Stimulated activated CD4-positive, alpha-beta T cell treated with anti-CD3 and anti-CD28 coated beads, TNF-alpha, amount 100 ng/mL, for 1 hour (primary cell): ENCODE measurements at places on chromosomes 4 and X.

DNA sequence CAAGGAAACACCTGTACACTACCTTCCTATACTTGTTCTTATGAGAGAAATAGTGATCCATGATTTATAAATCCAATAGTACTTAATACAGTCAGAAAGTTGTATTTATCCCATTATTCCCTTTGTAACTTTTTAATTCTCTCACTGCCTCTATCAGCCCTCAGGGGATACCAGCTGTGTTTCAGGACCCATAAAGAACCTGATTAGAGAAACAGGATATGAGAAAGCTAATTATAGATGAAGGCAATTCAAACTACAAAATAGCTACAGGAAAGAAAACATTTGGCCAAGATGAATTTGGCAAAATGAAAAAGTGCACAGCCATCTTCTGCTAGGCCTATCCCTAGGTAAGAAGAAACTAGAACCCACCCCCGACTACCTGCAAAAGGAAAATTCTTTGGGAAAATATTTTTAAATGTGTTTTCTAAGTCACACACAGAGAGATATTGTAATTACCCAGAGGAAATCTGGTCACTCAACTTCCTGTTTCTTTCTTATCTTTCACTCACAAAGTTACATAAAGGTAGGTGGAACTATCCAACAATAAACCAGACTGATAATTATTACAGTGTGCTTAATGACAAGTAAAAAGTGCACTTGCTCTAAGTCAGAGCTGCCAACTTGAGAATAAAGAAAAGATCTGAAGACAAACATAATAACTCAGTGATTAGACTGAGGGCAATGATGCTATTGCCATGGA, 836.5 kb upstream of the HTR2C start:
- no peak for DNase-seq

GRCh38 chrX:40171513-40172400, 74.0 kb upstream of the BCOR start:
- no peak for DNase-seq

DNA sequence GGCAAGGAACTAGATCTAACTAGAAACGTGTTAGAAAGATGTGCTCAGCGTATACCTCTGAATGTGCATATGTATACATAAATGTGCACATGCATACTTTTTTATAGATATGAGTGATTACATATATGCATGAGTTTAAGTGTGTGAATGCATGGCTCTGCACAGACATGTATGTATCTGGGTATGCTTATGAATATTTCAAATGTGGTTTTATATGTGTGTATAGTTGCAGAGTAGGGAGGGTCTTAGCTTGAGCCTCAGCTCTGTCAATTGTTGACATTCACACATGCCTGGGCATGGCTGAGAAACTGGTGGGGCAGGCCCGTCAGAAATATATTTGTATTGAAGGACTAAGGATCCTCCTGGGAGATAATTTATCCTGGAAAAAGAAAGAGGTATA, 31.1 kb downstream of the RAP2C start:
- no peak for DNase-seq

DNA sequence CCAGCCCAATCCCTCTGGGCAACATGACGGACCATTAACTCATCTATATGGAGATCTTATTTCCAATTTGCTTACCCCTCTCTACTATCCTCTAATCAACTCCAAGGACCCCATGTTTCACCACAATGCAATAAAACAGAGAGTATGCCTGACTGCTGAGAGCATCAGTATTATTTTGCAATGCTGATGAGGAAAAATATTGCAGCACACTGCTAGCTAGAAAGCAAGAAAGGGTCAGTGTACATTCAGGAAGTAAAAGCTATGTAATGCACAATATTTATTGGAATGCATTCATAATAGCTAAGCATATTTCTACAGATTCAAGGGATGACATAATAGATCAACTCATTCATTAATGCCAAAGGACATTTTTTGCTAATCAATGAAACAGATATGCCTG, 33.2 kb downstream of the ARAP2 start:
- DNase-seq = no peak

GRCh38 chr4:7005571-7005970, 37.6 kb upstream of the TADA2B start:
- no peak for DNase-seq

DNA sequence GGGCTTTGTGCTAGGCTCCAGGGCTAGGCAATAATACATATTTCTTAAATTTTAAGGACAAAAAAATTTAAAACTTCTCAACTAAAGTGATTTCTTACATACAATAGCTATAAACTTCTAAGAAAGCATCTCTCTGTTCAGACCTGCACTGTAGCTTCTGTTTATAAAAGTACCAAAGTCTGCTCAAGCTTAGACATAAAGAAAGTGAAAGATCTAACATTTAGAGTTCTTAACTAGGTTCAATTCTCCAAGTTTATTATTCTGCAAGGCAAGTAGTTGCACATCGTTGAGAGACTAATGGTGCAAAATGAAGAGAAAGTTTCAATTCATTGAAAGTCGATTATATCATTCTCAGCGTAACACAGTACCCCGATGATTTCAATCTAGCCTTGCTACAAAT, 857.4 kb upstream of the HTR2C start:
- DNase-seq = no peak

DNA sequence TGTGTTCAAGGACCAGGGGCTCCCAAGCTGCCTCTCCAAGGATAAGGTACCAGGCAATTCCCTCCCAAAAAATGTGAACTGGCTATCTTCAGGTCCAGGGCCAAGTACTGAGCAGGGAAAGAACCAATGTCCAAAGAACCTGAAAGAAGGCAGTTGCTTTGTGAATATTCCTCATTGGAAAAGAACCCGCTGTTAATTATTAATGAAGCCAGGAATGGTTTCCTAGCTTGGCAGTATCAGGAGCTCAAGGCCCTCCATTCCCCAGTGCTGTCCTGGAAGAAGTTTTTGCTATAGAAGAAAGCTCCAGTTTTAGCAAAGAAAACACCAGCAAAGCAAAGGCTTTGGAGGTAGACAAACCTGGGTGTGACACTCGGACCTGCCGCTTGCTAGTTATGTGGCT, 130.0 kb upstream of the MBNL3 start:
- no peak for DNase-seq

DNA sequence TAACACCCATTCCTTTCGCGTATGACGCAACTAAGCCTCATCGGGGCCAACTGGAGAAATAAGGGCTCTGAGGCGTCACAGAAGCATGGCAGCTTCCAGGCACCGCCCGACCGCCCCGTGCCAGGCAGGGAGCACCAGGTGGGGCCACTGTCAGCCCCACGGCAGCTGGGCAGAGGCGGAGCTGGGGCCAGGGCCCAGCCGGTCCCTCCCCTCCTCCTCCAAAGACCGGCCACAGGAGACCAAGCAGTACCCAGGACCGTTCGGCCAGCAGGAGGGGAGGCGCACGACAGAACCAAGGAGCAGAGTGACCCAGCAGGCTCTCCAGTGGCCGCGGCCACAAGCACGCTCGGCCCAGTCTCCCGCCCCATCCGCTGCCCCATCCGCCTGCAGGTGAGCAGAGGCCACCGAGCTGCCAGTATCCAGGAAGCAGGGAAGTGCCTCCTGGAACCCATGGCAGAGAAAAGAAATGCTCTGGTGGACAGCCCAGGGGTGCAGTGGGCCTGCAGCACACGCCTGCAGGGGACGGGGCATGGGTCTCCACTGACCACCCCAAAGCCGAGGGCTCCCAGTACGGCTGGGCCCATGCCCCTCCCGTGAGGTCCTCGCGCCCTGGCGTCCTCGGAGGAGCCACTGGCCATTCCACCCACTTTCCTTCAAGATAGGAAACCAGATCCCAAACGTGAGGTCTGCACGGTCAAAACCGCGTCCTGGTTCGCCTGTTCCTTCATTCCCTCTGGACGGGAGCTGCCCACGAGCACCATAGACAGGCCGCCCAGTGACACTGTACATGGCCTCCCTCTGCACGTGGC, 9.6 kb downstream of the CTBP1 start:
- DNase-seq = no peak

DNA sequence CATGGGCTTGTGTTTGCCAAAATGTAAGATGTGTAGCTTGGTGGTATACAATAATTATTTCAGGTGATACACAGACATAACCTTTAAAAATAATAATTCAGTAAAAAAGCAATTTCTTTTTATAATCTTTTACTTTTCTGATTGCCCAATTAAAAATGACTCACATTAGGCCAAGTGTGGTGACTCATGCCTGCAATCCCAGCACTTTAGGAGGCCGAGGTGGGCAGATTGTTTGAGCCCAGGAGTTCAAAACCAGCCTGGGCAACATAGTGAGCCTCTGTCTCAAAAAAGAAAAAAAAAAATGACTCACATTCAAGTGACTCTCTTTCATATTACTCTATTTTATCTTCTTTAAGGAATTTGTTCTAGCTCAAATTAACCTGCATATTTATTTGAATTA, 449.4 kb upstream of the HTR2C start:
- DNase-seq = no peak

DNA sequence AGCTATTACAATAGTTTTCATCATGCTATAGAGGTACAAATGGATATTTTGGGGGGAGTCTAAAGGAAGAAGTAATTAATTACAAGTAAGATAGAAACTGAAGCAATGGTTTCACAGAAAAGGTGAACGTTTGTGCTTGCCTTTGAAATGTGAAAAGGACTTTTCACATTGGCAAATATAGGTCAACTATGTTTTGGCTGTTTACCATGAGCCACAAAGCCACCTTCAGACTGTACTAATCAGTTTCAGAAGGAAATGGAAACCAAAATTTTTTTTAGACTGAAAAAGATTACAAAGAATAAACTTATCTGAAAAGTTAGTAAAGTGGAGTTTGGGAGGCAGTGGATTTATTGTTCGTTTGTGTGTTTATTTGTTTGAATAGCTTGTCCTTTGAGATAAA, 32.1 kb downstream of the SYTL5 start:
- no peak for DNase-seq

GRCh38 chr4:138439143-138439581, 197.0 kb upstream of the SLC7A11 start:
- DNase-seq = no peak

DNA sequence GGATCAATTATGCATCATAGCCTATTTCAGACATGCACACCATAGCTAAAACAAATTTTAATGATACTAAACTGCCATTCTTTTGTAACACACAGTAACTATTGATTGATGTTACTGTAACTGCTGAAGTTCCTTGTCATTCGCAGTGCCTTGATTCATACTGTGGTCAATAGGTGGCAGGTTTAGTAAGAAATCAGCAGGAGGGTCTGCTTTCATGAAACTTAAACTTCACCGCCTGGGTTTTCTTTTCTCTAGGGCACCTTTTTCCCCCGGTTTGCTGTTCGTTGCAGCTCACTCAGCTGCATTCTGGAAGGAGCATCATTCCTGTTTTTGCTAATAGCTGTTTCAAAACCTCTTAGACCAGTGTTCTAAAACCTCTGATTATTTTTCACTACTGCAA, 88.1 kb downstream of the RPA4 start:
- DNase-seq = no peak

- DNase-seq = no peak
Observed at GRCh38 chr4:105472871-105473323, 965 bp downstream of the PPA2 start.

- DNase-seq = no peak
Observed at GRCh38 chrX:2549876-2550275, 49.1 kb upstream of the DHRSX start.

DNA sequence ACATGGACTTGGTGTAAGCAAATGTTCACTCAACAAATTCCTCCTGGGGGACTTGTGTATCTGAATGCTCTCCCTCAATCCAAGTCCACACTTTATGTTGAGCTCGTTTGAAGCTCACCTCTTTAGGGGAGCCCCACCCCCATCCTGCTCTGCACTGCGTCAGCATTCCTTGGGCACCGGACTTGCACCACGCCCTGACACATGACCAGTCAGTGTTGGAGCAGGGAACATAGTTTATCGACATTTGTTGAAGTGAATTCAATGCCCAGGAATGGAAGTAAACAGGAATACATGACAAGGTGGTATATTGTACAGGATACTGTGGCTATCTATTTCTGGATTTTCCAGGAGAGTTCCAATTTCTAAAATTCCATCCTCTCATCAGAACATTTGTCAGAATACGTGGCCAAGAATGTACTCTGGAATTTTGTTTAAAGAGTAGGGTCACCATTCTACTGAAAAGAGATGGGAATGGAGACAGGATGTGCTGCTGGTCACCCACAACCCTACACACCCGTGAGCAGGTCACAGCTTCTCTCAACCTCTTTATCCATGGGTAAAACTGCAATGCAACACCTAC, 60.0 kb upstream of the LNX1 start:
- DNase-seq = no peak

DNA sequence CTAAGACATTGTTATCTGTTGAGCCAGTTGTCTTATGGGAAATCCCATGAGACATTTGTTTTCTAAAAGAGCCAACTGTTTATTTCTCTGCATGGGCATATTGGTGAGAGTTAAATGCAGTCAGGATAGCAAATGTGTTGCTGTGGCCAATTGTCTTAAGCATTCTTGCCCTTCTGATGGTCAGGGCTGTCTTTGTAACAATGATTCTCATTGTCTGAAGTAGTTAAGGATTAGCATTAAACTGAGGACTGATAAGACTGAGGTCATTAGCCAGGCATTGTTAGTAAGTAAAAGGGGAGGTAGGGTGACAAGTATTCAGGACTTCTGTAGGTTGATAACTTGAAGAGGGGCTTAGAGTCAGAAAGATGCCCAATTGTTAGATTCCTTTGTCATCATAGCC, 11.2 kb upstream of the MORF4L2 start:
- no peak for DNase-seq

- DNase-seq = no peak
Observed at GRCh38 chr4:88728146-88728545, 30.5 kb upstream of the NAP1L5 start.

- no peak for DNase-seq
Observed at GRCh38 chr4:71635139-71635748, 148.6 kb downstream of the GC start.
